Mucosa of descending colon (tissue), 3 donors: ENCODE measurements at places on chromosomes 2 and 18.
A peak's percentile ranks its signal among the peaks of the same experiment; 100 is the strongest.

DNA sequence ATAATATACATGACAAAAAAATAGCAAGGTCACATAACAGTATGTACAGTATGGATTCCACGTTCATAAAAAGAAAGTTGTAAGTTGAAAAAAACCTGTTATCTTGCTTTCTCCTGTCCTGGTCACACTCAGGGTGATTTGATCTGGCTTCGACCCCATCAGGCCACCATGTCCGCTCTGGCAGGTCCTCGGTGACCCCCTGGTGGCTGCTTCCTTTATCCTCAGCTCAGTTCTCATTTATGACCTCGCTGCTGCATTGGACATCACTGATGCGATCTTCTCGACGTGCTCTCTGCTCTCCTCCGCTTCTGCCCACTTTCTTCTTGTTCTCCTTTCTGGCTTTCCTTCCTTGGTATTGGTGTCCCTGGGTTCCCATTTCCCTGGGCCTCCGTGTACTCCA is 29.7 kb downstream of the DGKD start:
- DNase-seq, result no peak

- DNase-seq, result no peak
Measured at GRCh38 chr18:45670281-45670962, 53.6 kb upstream of the SLC14A1 start.

DNA sequence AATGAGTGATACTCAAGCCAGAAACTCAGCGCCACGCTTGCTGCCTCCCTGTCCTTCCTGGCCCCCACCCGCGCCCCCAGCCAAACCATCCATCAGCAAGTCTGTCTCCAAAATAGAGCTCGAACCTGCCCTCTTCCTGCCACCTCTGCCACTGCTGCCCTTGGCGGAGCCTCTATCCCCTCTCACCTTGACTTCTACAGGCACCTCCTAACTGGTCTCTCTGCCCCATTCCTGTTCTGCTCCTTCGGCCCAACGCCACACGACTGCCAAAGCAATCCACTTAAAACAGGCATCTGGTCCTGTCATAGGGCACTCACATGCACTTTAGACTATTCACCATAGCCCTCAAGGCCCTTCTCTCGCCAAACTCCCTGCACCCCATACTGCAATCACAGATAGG is 210.3 kb upstream of the SMAD2 start:
- peak; percentile 43 for DNase-seq

- no peak for DNase-seq
Measured at GRCh38 chr2:111031546-111032478, 88.9 kb upstream of the BCL2L11 start.

- DNase-seq, result no peak
Measured at GRCh38 chr2:55550368-55551102, 31.0 kb downstream of the CFAP36 start.

- no peak for DNase-seq
Measured at GRCh38 chr2:48719480-48720177, 35.9 kb downstream of the LHCGR start.

DNA sequence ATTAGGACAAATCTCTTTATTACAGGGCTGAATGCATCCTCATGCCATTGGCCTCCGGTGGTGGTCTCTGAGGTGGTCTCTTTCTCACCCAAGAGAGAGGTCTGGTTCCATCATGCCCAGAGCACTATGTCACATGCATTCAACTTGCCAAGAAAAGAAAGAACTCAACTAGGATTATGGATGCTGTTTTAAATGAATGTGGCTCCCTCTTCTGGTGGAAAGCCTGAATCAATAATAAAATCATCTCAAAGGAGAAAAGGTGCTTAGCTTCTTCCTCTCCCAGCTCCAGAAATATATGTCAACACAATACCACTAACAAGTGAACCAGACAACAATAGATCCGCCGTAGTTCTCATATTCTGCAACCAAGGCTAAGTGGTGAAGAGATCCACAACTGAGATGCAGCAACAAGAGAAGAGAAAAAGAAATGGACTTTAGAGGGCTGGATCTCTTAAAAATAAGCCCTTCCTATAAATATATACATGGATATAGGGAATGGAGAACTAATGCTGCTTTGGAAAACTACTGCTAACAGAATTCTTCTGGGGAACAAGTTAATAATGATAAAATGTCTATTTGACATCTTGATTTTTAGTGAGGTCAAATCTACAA is 396.8 kb downstream of the NCKAP5 start:
- DNase-seq, result no peak

- no peak for DNase-seq
Measured at GRCh38 chr18:23814991-23815614, 125.8 kb downstream of the LAMA3 start.

DNA sequence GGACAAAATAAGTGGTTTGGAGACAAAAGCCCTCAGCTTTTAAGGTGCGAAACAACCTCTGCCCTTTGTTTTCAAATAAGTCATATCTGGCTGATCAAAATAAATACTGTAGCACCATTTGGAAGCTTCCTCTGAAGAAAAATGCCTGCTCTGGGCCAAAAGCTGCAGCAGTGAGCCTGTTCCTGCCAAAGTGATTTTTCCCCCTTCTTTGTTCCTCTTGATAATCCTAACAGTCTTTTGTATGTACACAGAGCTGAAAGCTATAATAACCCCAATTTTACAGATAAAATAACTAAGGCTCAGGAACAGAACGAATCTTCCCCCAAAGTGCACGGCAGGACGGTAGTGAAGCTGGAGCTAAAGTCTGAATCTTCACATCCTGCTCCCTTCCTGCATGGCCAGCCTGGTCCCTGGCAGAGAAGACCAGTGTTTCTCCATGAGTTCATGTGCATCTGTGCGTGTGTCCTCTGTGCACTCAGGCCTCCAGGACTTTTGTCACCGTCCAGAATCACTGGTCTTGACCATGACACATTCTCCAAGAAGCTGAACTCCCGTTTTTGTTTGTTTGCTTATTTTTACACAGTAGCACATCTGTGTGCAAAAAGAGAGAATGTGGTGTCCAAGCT is 2114.1 kb upstream of the PIK3C3 start:
- no peak for DNase-seq

GRCh38 chr2:66526180-66526579 is 91.3 kb downstream of the MEIS1 start:
- DNase-seq, result no peak

- DNase-seq, result no peak
Measured at GRCh38 chr2:76187415-76187814, 476.7 kb upstream of the GCFC2 start.

DNA sequence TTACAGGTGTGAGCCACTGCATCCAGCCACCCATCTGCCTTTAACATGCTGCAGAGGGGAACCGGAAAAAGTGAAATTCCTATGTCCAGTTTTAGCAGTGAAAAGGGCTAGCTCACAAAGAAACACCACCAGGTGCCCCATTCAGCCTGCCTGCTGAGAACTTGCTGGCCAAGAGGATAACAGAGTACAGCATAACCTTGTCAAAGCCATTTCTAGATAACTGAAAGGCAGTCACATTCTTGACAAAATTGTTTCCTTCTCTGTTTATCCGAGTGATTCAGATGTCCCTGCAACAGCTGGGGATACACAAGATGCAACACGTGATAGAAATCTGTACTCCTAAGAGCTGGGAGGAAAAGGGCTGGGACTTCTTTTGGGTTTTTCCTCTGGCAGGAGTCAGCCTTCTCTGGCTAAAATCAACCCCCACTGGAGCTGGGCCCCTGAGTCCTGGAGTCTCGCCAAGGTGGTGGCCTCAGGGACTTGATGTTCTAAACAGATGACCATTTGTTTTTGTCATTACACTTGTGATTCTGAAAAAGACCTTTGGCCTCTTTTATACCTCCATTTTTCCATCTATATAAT is 505.4 kb downstream of the BCL11A start:
- DNase-seq, result no peak

- DNase-seq, result peak; percentile 74
Measured at GRCh38 chr2:241842620-241843211, 16.0 kb downstream of the PDCD1 start.

GRCh38 chr2:56333812-56334485 is 150.2 kb downstream of the CCDC85A start:
- no peak for DNase-seq

GRCh38 chr18:22167471-22168241 is 1.7 kb upstream of the GATA6 start:
- no peak for DNase-seq

GRCh38 chr2:120287183-120288015 is 34.7 kb downstream of the RALB start:
- no peak for DNase-seq

GRCh38 chr2:18544171-18544570 is 16.3 kb downstream of the RDH14 start:
- DNase-seq, result no peak

DNA sequence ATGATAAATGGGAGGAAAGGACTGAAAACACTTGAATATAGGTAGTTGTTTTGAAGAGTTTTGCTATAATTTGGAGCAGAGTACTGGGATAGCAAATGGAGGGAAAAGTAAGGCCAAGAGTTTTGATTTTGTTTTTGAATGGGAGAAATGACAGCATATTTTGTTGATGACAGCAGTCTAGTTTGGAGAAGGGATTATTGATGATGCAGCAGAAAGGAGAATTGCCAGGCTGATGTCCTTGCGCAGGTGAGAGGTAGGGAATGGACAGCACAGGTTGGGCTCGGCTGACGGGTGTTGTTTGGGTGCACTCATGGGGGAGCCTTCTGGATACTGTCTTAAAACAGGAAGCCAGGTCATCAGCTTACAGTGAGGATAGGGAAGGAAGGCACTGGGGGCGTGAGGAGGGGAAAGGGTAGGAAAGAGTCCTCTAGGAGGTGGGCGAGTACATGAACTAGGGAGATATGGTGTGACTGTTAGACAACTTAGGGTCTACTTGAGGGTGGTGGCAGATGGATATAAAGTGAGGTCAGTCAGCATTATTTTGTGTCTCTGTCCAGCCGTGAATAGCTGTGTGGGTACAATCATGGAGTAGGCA is 10.4 kb downstream of the NCAPH start:
- no peak for DNase-seq

GRCh38 chr2:153575171-153575853 is 96.8 kb upstream of the RPRM start:
- DNase-seq, result no peak

- peak; percentile 85 for DNase-seq
Measured at GRCh38 chr2:96951125-96951654, 35.2 kb downstream of the FAM178B start.

GRCh38 chr2:101367508-101367907 is 19.8 kb downstream of the CREG2 start:
- no peak for DNase-seq

- DNase-seq, result peak; percentile 8
Measured at GRCh38 chr2:239160226-239161143, 240.3 kb downstream of the HDAC4 start.

DNA sequence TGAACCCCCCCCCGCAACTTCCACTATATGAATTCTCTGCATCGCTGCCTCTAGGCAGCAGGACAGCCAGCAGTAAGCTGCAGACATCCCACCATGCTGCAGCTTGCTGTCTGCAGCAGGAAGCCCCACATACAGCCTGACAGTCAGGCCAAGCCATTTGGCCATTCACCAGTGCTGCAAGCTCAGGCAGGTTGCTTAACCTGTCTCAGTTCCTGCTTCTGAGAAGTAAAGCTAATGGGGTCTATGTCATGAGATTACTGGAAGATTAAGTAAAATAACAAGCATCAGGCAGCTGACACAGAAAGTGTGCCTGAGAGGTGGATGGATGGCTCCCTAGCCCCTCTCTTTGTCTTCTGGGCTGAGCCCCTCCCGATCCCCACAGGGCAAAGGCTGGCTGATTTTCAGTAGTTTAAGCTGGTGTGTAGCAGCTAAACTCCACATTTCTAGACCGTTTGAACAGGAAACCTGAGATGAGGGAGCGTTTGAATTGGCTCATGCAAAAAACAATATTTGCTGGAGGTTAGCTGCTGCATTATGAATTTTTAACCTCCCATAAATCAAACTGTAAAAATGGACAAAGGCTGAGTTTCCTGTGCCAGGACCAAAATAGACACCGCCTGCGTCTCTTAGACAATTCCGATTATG is 193.8 kb upstream of the ARL4C start:
- no peak for DNase-seq

DNA sequence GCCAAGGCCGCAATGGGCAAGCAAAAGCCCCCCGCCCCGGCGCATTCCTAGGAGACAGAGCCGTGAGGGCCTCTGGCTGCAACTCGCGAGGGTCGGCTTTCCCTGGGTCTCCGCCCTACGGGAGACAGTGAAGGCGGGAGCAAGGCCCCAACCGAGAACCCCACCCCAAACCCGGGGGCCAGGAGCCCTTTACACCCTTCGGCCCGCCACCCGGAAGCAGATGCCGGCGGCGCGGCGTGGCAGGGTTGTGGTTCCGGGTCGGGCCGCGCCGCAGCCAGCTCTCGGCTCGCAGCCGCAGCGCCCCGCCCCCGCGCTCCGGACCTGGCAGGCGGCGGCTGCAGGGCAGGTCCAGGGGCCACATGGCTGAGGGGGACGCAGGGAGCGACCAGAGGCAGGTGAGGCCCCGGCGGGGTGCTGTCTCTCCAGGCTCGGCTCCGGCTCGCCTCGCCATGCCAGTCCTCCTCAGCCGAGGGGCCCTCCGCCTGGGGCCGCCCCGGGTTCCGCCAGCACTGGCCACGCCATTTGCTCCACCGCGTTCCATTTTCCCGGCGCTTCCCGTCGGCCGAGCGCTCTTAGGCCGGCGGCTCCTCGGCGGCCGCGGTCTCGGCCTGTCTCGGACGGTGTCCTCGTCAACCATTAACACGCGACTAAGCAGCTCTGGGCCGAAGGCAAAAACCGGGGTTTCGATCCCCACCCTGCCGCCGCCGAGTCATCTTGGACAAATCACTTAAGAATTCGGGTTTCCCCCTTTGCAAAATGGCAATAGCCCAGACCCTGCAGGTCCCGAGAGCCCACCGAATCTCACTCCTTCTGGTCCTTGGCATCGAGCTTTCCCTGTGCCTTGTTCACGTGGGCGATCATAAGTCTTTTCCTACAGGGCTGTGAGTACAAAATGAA is at the start of gene IMPACT:
IMPACT (plus strand) TSS at position 273 of the 897 bp plus-strand sequence; CDS start at position 360, 87 bp downstream.
- DNase-seq, result peak; percentile 83

GRCh38 chr18:8856769-8857393 is 151.5 kb downstream of the MTCL1 start:
- DNase-seq, result no peak

GRCh38 chr2:136957044-136957443 is 191.7 kb downstream of the THSD7B start:
- DNase-seq, result no peak

DNA sequence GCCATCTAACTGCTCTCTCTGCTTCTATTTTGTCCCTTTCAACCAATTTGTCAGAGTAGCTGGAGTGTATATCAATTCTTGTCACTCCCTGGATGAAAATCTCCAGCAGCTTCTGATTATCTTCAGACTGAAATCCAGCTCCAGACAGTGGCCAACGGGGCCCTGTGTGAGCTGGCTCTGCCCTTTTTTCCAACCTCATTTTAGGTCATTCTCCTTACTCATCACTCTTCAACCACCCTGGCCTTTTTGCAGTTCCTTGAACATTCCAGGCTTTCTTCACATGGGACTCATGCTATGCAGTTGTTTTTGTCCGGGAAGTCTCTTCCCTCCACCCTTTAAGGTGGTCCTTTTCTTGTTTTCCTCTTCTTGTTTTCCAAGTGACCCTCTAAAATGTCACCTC is 15.4 kb upstream of the FAP start:
- no peak for DNase-seq

GRCh38 chr2:170973225-170973491 is 44.1 kb downstream of the GORASP2 start:
- no peak for DNase-seq
